ENCODE measurements at places on chromosomes 11 and 22. TPM values are rescaled to one million over a fixed set of nuclear protein-coding genes. Genes with fewer than 3 reads are reported as not detected.

Gene KCNQ1
- total RNA-seq = not detected

Gene SERPINH1
- total RNA-seq = 954 TPM

Gene RBFOX2
- 175 TPM for total RNA-seq

Gene CCDC81
- 1.1 TPM for total RNA-seq

Gene ATG2A
- 15.3 TPM for total RNA-seq

Gene MUC15
- total RNA-seq = not detected

Gene TRMU
- total RNA-seq = 23.1 TPM

Gene RGL4
- not detected for total RNA-seq

Gene ARL2
- total RNA-seq = 74.2 TPM

Gene SCGB2A2
- total RNA-seq = not detected

Gene TECTA
- total RNA-seq = 0.86 TPM

Gene NRIP3
- 10.2 TPM for total RNA-seq

Gene NLRP10
- total RNA-seq = 12.0 TPM

Gene MRPL49
- 39.6 TPM for total RNA-seq

Gene TYR
- not detected for total RNA-seq

Gene C11orf16
- total RNA-seq = not detected

Gene KREMEN1
- total RNA-seq = 11.8 TPM

Gene PHF21B
- total RNA-seq = not detected

Gene SYT7
- 4.3 TPM for total RNA-seq

Gene PTPN5
- total RNA-seq = not detected

Gene OR5J2
- not detected for total RNA-seq

Gene KCNK4
- 0.11 TPM for total RNA-seq

Gene PATE2
- 0.13 TPM for total RNA-seq

Gene DEUP1
- total RNA-seq = 0.65 TPM

Gene MMP27
- total RNA-seq = not detected

Gene FADS3
- total RNA-seq = 60.9 TPM

Gene DGAT2
- total RNA-seq = 2.4 TPM

Gene ZNF70
- total RNA-seq = 7.1 TPM

Gene MUC5AC
- total RNA-seq = not detected

Gene ZNF143
- total RNA-seq = 16.9 TPM

Gene TBC1D22A
- total RNA-seq = 18.6 TPM

Gene EXPH5
- 10.8 TPM for total RNA-seq

Gene NOX4
- total RNA-seq = 0.13 TPM

Gene ASRGL1
- 1.9 TPM for total RNA-seq

Gene SNAP29
- 15.9 TPM for total RNA-seq

Gene HEPACAM
- not detected for total RNA-seq

Gene SLC25A45
- 3.8 TPM for total RNA-seq

Gene ARHGAP8
- 2.0 TPM for total RNA-seq

Gene PDE2A
- total RNA-seq = 0.22 TPM
